ENCODE measurements at places on chromosomes 7 and 10. TPM values are rescaled to one million over a fixed set of nuclear protein-coding genes. Genes with fewer than 3 reads are reported as not detected.

- H3K36me3 ChIP-seq: no peaks in the 10 kb centered on the region
- no peak overlapping the region for H3K27ac ChIP-seq
- no peaks in the 10 kb centered on the region for H3K4me1 ChIP-seq
- no peaks in the 10 kb centered on the region for H3K27me3 ChIP-seq
- no peak overlapping the region for H3K4me3 ChIP-seq
Measured at GRCh38 chr7:218316-218715, 25.9 kb downstream of the FAM20C start.

DNA sequence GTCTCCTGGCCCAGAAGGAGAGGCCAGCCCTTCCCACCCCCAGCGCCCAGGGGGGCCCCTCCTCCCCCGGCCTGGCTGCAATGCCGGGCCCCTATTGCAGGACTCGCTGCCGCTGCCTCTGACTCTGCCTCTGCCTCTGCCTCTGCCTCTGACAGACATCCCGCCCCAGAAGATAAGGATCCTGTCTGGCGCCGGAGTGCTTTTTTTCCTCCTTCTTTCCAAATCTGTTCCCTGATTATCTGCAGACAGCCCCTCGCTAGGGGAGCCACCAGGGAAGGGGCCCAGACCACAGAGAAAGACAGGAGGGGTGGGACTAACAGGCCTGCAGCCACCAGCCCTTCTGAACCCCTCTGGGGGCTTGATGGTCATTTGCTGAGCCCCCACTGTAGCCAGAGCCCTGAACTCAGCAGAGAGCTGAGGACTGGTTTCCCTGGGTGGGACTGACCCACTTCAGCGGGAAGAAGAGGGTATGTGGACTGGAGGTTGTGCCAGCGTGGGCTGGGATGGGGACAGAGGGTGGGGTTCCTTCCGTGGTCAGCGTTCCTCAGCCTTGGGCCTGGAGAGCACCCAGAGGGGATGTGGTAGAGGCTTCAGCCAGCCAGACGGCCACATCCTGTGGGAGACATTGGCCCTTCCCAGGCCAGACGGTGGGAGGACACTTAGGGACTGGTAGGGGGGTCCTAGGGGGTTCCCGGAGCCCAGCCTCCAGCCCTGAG is 22.8 kb downstream of the UNC5B start:
- H3K27me3 ChIP-seq: peaks cover 2% of the 10 kb centered on the region
- no peaks in the 10 kb centered on the region for H3K4me1 ChIP-seq
- no peak overlapping the region for H3K27ac ChIP-seq
- no peak overlapping the region for H3K4me3 ChIP-seq

DNA sequence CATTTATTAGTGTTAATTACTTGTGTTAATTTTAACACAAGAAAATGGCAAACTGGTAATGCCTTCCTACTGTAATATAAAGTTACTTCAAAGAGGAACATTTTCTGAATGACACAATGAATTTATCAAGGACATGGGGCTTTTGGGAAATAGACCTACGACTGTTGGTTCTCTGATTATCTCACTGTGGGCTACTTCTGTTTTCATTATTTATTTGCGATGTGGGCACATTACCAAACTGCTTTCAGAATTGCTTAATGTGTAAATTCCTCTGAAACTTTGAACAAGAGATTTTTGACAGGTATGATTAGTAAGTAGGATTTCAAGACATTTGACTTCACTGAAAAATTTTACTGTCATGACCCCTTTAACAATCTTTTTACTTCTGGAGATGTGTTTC is 535.6 kb downstream of the CNTNAP2 start:
- H3K4me1 ChIP-seq: peaks cover 6% of the 10 kb centered on the region
- H3K4me3 ChIP-seq: no peak overlapping the region
- no peaks in the 10 kb centered on the region for H3K36me3 ChIP-seq
- H3K27ac ChIP-seq: no peak overlapping the region
- no peak for DNase-seq
- no peaks in the 10 kb centered on the region for H3K27me3 ChIP-seq

DNA sequence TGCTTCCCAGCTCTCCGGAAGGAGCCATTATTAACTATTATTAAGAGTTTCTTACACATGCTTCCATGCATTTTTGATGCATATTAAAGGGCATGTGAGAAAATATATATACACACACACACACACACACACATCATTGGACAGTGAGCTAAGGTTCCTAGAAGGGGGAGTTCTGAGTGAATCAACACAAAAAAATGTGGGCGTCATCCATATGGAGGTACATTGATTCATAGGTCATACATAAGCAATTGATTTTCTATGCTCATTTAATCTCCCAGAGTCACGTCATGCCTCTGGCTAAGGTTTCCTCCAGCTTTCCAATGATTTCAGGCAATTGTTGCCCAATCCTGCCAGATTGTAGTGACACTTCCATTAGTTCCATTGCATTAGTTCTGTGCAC is 269.4 kb downstream of the DNAJB9 start:
- no peak overlapping the region for H3K27ac ChIP-seq
- no peaks in the 10 kb centered on the region for H3K27me3 ChIP-seq
- no peak overlapping the region for H3K4me3 ChIP-seq
- H3K4me1 ChIP-seq: no peaks in the 10 kb centered on the region
- no peaks in the 10 kb centered on the region for H3K36me3 ChIP-seq

DNA sequence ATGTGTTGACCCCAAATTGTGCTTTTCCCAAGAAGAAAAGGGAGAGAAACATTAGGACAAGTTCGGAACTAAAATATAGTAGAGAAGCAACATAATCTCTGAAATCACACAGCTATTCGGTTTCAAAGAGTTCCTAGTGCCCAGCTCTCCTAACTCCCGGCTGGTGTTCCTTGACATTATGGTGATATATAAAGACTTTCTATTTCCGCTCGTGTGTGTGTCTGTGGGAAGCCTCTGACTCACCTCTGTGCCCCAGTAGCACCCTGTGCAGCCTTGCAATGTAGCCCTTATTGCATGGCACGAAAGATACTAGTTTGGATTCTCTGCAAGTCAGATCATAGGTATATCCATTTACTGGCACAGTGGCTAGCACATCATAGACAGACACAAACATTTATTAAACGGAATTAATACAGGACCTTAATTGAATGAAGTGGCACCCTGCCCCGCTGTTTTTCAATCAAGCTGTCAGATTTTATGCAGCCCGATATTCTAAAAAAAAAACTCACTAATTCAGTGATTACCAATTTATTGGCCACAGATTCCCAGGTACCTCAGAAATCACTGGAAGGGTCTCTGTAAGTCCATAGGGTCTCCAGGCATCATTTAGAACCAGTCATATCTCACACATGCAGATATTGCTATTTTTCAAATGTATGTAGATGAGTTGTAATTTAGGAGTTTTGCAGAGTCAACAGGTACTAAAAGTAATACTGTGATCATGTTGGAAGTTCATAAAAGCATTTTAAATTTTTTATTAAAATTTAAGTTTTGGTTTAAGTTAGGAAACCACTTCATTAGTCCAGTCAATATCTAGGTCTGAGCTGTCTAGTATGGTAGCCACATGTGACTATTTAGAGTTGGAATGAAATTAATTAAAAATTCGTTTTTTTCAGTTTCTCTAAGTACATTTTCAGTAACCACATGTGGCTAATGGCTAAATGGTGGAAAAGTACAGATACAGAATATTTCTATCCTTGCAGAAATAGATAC is 43.3 kb downstream of the SFTPD start:
- H3K4me1 ChIP-seq: peaks cover 12% of the 10 kb centered on the region
- no peak for DNase-seq
- no peaks in the 10 kb centered on the region for H3K36me3 ChIP-seq
- no peak overlapping the region for H3K27ac ChIP-seq

The ZNF853 gene
- 1.0 TPM for total RNA-seq

The SUMF2 gene
- total RNA-seq: 124 TPM

The UNCX gene
- not detected for total RNA-seq

The IKZF5 gene
- total RNA-seq: 12.5 TPM

- no peaks in the 10 kb centered on the region for H3K36me3 ChIP-seq
- no peak overlapping the region for H3K27ac ChIP-seq
- H3K27me3 ChIP-seq: peaks cover 19% of the 10 kb centered on the region
- no peak for DNase-seq
Measured at GRCh38 chr7:29078311-29079260, 67.8 kb downstream of the CPVL start.

The SPDYE1 gene
- total RNA-seq: not detected

The KLF14 gene
- not detected for total RNA-seq

DNA sequence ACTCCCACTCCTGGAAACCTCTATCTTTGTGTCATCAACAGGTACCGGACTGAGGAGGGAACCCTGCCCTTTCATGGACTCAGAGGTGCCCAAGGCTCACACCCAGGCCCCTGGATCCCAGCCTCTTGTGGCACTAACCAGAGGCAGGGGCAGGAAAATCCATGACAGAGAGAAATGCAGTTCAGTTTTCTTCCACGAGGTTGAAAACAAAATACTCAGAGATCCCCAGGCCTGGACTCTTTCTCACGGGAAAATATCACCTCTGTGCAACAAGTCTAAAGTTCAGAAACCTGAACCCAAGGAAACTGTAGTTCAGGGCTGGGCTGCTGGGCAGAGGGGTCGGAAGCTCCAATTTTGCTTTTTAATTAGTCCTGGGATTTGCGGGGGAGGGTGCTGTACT is 21.4 kb upstream of the OPN4 start:
- H3K4me3 ChIP-seq: no peak overlapping the region
- no peaks in the 10 kb centered on the region for H3K4me1 ChIP-seq
- peaks cover 43% of the 10 kb centered on the region for H3K27me3 ChIP-seq
- H3K27ac ChIP-seq: no peak overlapping the region

The BAMBI gene
- total RNA-seq: 0.18 TPM

The OR2A42 gene
- total RNA-seq: not detected

The CASP7 gene
- 32.6 TPM for total RNA-seq

DNA sequence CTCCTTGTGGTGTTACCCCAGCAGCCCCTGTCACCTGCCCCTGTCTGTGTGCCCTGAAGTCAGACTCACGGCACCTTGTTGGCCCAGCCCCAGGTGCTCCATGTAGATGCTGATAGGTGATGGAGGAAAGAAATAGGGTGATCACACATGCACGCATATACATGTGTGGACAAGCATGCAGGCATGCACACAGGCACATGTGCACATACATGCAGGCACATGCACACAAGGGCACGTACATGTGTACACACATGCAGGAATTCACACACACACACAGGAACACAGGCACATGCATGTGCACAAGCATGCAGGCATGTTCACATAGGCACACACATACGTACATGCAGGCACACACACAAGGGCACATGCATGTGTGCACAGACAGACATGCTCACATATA is 16.6 kb upstream of the ELFN1 start:
- no peak overlapping the region for H3K27ac ChIP-seq
- no peak for DNase-seq
- H3K4me3 ChIP-seq: no peak overlapping the region

The TMEM236 gene
- total RNA-seq: 0.13 TPM

DNA sequence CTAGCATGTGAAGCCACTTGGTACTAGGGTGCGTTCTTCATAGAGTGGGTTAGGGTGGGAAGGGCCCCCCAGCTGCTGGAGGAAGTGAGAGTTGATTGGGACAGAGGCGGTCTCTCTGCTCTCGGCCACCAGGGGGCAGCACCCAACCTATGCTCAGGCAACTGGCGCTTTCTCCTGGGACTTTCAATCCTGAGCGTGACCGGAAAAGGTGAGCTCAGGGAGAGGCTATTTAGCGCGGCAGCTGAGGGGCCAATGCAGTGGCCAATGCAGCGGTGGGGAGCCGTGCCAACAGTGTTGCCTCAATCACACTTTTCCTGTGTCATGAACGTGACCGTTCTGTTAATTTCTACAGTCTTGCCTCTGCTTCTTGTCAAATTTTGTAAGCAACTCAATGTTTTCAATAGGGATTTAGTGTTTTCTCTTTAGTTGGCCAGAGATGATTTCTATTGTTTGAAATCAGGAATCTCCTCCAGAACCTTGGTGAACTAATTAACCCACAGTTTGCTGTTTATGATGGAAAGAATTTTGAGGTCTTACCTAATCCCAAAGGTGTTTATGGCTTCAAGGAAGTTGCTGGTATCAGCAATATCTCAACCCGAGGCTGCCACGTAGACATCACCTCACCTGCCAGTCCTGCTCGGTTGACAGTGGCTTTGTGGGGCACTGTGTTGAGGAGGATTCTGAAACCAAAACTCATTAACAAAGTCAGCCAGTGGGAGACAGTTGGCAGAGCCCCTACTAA is 67.9 kb upstream of the PDZD8 start:
- no peak overlapping the region for H3K4me3 ChIP-seq
- H3K27ac ChIP-seq: no peak overlapping the region
- no peaks in the 10 kb centered on the region for H3K27me3 ChIP-seq
- DNase-seq: peak; percentile 62
- H3K4me1 ChIP-seq: no peaks in the 10 kb centered on the region

GRCh38 chr10:72066318-72067284 is 21.8 kb downstream of the SPOCK2 start:
- H3K27ac ChIP-seq: no peak overlapping the region
- no peak overlapping the region for H3K4me3 ChIP-seq
- no peak for DNase-seq
- H3K36me3 ChIP-seq: peaks cover 82% of the 10 kb centered on the region
- H3K27me3 ChIP-seq: no peaks in the 10 kb centered on the region
- peaks cover 21% of the 10 kb centered on the region for H3K4me1 ChIP-seq

DNA sequence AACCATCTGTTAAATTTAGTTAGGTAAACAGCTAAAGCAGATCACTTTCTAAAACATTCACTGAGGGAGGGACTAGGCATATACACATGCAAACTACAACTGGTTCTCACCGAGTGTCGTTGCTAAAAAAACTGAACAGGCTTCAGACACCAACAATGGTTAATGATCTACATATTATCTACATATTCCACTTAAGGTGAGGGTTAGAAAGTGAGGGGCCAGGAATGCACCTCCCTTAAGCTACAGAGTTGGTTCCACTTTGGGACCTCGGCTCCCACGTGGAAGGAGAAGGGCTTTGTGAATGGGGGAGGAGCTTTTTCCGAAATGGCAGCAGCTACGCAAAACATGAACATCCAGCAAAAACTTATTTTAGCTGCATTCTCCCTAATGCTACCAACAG is 5.8 kb downstream of the CTBP2 start:
- H3K4me1 ChIP-seq: peaks cover 12% of the 10 kb centered on the region
- no peak overlapping the region for H3K4me3 ChIP-seq
- no peak overlapping the region for H3K27ac ChIP-seq

DNA sequence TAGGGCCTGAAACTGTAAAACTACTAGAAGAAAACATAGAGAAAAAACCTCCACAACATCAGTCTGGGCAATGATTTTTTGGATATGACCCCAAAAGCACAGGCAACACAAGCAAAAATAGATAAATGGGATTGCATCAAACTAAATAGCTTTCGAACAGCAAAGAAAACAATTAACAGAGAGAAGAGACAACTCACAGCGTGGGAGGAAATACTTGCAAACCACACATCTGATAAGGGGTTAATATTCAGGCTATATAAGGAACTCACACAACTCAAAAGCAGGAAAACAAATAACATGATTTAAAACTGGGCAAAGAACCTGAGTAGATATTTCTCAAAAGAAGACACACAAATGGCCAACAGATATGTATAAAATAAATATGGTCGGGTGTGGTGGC is 7.7 kb upstream of the GSTK1 start:
- peaks cover 38% of the 10 kb centered on the region for H3K36me3 ChIP-seq
- H3K27ac ChIP-seq: peak overlapping the region; percentile 83
- H3K27me3 ChIP-seq: no peaks in the 10 kb centered on the region
- H3K4me1 ChIP-seq: peaks cover 65% of the 10 kb centered on the region

- no peak overlapping the region for H3K4me3 ChIP-seq
- no peaks in the 10 kb centered on the region for H3K4me1 ChIP-seq
- H3K27me3 ChIP-seq: peaks cover 4% of the 10 kb centered on the region
- no peak for DNase-seq
Measured at GRCh38 chr7:116692401-116693308, 20.7 kb downstream of the MET start.
